Vagina (tissue), 2 donors: ENCODE measurements at places on chromosomes 2 and 18.

GRCh38 chr2:214724741-214725140 is 84.7 kb downstream of the BARD1 start:
- no peak for DNase-seq

DNA sequence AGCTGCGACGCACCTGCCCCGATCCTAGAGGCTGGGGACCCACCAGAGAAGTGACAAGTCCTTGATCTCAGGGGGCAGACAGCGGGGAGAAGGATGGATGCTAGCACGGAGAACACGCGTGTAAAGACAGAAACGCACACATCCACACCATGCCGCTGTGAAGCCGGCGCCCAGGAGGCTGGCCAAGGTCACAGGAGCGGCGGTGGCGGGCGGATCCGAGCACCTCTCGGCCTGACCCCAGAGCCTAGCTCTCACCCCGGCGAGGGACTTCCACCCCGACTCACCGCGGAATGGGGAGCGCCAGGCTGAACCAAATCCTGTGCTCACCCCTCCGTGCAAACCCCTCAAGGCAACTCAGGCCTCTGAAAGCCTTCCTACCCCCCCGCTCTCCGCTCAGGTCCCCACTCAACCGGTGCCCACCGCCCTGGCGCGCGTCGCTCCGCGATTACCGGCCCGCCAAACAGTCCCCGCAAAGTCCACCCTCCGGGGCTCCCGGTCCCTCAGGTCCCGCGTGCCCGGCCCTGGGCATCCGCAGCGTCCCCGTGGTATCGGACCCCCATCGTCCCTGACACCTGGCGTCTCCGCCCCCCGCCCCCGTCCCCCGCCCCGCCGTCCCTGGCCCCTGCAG is 460 bp upstream of the LRRFIP1 start:
- no peak for DNase-seq

DNA sequence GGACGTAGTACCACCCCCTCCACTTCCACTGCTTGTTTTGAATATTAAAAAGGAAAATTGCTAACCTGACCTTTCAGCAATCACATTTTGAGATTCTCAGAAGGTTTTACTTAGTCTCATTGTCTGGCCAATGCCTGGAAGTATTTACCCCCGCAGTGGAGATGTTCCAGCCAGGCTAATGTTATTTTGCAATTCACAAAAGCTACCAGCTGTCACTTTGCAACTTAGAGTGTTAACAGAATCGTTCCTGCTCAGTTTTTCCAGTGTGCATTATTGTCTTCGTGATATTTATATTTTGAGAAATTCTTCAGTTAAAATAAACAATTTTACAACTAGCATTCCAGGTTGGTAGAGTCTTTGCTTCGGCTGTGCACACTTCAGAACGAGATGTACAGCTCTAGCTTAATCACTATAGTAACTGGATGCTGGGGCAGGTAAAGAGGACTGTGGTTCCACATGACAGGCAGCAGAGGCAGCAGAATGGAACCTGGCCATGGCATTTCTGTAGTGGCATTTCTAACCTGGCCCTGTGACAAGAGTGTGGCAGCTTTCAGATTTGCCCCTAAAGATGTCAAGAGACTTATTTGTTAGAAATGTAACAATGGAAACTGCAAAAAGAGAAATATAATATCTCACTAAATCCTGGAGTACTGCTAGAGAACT is 85.1 kb downstream of the DTNA start:
- DNase-seq: no peak

DNA sequence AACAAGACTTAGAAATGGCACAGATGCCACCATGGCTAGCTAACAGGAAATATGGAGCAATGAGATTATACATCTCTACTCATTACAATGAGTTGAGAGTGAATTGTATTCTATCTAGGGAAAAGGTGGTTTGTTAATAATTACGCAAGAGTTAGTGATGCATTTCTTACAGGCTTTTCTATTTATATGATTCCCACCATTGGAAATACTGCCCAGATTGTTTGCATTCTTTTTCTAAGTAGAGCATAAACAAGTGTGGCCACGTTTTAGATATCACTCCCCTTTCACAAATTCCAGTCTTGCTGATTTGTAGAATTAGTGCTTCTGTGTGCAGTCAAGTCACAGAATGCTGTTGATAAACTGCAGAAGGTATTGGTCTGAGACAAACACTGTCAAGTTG is 56.6 kb downstream of the ZNF804A start:
- no peak for DNase-seq

DNA sequence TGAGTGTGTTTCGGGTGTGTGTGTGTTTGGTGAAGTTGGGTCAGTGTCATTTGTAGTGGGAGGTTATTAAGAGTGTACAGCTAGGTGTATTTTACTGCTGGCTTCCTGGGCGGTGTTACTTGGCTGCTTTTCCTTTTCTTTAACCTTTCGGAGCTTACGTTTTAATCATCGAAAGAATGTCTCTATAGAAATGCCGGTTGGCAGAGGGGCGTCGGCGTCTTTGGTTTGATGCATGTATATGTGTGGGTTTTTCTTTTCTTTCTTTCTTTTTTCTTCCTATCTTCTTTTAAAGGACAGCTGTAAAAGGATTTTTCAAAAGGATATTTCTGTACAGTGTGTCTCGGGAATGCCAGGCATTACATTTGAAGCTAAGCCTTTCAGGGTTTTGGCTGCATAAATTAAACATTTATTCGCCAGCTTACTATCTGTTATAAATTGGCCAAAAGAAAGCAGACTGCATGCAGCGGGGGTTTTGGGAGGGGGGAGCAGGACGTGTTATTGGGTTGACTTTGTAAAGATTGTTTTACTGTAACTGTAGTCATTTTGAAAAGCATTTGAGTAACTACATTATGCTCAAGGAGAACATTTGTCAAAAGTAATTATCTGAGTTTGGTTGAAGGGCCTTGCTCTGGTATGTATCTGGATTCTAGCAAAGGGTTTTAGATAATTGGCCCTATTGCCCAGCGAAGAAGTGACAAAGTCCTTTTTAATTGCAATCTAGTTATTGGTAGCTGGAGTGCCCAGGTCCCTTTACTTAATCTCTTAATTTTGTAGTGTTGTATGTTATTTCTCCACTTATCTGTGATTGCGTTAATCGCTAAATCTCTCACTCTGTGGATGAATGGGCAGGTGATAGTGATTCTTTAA is 1.6 kb downstream of the ASXL3 start:
- DNase-seq: no peak

DNA sequence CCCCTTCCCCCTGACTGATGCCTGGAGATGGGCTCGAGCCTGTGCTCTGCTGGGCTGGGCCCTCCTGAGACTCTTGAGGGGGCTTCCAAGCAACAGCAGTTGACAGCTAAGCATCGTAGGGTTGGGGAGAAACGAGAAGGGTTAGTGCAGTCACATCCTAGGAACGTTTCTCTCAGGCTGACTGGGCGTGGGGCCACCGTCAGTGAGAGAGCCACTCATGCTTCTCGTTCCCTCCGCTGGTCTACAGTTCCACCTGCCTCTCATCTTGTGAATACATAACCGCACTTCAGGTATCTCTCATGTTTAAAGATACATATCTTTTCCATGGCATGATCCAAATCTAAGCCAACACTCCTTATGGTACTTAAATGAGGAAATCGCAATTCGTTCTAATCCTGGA is 66.4 kb downstream of the TRAPPC12 start:
- DNase-seq: no peak
